Stimulated activated CD4-positive, alpha-beta T cell treated with anti-CD3 and anti-CD28 coated beads, Interleukin-1b, Interleukin-23, amount 100 ng/mL, for 24 hours (primary cell): ENCODE measurements at places on chromosomes 5 and 9.

DNA sequence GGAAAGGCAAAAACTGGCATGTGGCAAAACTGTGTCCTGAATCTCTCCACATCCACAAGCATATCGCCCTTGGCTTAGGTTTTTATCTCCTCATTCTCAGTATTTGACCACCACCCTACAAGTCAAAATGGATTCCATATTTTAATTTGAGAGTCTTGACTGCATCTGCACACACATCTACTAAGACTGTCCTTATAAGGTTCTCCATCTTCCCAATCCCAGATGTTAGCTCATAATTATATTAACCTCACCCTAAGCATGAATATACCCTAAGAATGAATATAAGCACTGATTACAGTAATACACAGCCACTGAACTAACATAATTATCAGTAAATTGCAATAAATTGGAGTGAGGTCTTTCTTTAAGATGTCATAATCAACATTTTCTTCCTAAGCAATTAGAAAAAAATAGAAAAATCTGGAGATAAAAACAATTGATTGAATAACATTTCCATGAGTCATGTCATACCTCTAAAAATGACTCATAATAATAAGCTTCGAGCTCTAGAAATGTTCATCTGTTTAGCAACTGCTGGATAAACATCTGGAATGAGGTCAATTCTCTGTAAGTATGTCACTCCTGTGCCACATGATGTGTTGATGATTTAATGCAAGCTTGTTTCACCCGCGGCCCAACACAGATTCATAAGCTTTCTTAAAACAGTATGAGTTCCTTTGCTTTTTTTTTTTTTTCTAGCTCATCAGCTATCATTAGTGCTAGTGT is 39.9 kb upstream of the PAM start:
- no peak for DNase-seq

DNA sequence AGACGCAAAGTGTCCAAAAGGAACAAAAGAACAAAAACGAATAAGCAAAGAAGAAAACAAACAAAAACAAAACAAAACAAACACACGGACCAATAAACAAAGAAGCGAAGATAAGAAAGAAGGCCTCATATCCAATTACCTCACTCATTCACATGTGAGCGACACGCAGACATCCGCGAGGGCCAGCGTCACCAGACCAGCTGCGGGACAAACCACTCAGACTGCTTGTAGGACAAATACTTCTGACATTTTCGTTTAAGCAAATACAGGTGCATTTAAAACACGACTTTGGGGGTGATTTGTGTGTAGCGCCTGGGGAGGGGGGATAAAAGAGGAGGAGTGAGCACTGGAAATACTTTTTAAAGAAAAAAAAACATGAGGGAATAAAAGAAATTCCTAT is 28.3 kb upstream of the WWC1 start:
- no peak for DNase-seq

DNA sequence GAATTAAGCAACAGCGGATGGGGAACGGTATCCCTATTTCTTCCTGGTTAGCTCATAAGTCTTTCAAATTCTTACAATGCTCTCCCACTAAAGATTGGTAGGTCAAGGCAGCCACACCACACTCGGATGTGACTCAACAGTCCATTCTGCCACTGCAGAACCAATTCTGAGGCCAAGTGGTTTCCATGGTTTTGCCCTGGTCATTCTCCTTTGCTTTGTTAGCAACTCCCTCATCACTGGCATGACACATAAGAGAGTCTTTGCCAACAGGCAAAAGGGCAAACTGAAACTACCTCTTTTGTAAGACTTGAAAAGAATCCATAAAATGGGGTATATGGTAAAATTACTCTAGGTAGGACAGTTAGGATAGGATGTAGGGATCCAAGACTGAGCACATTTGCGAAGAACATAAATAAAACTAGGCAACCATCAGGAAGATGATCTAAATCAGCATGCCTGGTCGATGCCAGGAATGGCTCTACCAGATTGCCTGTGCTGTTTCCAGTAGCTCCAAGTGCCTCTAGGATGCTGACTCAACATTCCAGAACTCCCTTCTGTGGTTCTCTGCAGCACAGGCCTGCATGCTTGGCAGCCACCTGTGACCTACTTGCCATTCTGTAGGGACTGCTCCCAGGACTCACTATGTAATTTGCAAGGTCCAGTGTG is 105.4 kb downstream of the DCP2 start:
- DNase-seq: no peak

DNA sequence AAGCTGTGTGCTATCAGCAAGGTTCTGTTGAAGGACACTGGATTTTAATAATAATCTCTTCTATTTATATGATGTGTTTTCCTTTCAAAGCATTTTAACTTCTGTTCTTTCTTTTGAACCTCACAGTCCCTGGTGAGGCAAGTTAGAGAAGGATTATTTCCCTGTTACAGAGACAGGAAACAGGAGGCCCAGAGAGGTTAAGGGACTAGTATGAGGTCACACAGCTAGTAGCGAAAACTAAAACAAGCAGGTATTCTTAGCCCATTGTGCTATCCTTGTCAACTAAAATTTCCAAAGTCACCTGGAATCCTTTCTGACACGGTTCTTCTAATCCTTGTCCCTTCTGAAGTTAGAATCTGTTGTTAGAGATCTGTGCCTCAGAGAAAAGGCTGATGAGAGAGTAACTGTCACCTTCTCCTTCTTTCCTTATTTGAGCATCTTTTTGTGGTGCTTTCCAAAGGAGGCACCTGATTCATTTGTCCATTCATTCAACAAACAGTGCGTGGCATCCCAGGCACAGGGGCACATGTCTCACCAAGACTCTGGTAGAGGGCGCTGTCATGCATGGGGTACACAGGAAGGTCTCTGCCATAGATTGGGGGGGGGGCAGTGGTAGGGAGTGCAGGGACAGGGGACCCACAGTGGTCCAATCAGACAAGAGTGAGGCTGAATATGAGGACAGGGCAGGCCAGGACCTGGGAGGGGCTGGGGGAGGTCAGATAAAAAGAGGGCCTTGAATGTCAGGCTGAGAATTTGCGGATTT is 61.5 kb downstream of the CRB2 start:
- no peak for DNase-seq

- DNase-seq: no peak
Measured at GRCh38 chr9:14308853-14309145, 5.1 kb downstream of the NFIB start.

DNA sequence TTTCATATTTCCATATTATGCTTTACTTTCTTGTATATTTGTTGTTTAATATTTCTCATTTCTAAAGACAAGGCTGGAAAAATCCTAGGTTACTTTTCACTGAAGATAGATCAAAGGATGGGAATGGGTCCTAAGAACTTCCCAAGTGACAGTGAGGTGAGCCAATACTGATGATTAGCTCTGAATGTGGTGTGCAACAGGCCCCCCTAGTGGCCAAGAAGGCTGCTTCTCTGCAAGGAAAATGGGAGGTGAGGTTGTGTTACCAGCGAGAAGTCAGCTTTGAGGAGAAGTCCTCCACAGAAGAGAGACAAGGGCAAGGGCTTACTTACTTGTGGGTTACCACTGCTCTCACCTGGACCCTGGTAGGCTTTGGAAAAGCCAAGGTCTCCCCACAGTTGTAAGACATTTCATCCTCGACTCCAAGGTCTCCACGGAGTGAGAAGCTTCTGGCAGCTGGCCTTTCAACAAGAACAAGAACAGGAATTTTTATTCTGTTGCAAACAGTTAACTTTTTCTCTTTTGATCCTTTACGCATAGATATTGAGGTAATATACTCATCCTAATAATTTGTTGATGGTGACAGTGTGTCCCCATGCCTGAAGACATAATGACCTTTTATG is 69.9 kb downstream of the MAMDC2 start:
- DNase-seq: no peak

- peak; percentile 21 for DNase-seq
Measured at GRCh38 chr9:130866474-130866965, 30.1 kb downstream of the QRFP start.

GRCh38 chr5:55062039-55062779 is 38.2 kb downstream of the GZMK start:
- no peak for DNase-seq

GRCh38 chr5:121550989-121551388 is 300.7 kb upstream of the FTMT start:
- no peak for DNase-seq

DNA sequence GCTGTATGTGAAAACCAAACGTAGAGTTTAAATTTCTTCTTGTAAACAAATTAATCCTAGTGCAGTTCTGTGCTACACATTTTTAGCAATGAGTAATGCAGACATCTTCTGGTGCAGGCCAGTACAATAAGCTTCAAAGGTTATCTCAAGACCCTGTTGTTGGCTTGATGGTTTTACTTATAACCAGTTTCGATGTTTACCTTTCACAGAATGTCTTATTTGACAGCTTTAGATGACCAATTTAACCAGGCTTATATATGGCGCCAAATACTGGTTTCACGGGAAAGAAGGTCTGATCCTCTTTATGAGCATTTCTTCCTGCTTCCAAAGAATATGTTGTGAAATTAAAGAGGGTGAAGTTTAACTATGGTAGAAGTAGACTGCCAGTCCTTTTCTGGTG is 9.9 kb downstream of the ZFAND5 start:
- DNase-seq: no peak

GRCh38 chr5:37532976-37533740 is 154.0 kb downstream of the WDR70 start:
- no peak for DNase-seq
